SK-MEL-5 (cell line): ENCODE measurements at places on chromosomes 11 and 22. TPM values are rescaled to one million over a fixed set of nuclear protein-coding genes. Genes with fewer than 3 reads are reported as not detected.

The DUSP8 gene
- total RNA-seq, result 0.48 and 0.85 TPM in 2 replicates

The OR10D3 gene
- not detected in 2 replicates for total RNA-seq

The TRIM48 gene
- 2.4 and 3.0 TPM in 2 replicates for total RNA-seq

The FAM83F gene
- not detected in 2 replicates for total RNA-seq

DNA sequence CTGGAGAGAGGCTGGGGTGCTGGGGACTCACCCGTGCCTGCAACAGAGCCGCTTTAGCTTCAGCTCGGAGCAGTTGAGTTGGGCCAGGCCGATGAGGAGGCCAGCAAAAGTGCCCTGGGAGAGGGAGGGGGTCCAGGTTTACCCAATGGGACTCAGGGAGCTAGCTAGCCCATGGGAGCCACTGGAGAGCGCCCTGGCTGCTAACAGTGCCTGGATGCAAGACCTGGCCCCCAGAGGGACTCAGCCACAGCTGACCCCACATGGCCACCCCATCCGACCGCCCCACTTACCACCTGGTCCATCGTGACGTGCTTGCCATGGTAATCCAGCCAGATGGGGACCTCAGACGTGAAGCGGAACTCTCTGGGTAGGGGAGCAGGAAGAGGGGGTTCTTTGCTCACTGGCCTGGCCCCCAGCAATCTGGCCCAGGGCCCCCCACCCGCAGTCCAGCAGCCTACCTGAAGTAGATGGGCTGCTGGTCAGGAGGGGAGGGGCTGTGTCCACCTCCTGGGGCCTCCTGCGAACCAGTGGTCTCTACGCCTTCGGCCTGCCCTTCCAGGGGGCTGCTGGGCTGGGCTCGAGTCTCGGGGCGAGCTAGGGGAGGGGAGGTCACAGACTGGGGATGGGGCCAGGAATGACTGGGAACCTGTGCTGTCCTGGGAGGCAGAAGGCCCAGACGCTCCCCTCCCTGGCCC is 19.1 kb upstream of the EHD1 start:
- DNase-seq, result no peak

DNA sequence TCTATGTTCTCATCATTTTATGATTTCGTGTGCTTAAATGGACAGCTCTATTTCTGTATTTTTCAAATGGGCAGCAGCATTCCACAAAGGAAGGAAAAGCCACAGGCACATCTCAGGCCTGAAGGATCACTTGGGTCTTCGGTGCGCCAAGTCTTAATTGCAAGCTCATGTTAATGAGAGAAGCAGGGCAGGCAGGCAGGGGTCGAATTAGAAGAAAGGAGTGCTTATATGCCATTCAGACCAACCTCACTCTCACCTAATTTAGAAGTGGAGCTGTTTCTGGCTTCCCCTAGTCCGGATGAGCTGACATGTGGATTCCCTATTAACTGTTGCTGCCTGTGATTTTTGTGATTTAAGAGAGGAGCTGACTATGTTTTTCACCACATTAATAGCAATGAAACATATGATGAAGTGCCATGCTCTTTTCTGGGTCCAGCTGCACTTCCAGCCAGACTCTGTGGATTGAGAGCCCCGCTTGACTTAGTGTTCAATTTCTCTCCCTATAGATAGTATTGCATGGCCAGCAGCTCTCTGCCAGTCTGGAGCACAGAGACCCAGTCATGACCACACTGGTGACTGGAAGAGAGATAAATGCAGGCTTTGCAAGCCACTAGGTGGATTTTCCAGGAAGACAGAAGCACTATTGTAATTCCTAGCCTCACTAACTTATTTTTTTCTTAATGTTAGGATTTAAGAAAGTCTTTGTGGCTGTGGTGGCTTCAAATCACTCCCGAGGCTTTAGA is 373.9 kb upstream of the FAT3 start:
- peak; percentile 64 for DNase-seq
